ENCODE measurements at places on chromosomes 3 and 15.

GRCh38 chr15:57122080-57122840 is 203.8 kb downstream of the TCF12 start:
- no peak for DNase-seq

- DNase-seq: no peak
Measured at GRCh38 chr3:57951066-57951882, 56.9 kb upstream of the FLNB start.

DNA sequence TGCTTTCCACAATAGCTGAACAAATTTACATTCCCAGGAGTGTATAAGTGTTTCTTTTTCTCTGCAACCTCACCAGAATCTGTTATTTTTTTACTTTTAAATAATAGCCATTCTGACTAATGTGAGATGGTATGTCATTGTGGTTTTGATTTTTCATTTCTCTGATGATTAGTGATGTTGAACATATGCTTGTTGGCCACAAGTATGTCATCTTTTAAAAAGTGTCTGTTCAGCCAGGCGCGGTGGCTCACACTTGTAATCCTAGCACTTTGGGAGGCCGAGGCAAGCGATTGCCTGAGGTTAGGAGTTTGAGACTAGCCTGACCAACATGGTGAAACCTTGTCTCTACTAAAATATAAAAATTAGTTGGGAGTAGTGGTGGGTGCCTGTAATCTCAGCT is 619.3 kb downstream of the SI start:
- DNase-seq: no peak

DNA sequence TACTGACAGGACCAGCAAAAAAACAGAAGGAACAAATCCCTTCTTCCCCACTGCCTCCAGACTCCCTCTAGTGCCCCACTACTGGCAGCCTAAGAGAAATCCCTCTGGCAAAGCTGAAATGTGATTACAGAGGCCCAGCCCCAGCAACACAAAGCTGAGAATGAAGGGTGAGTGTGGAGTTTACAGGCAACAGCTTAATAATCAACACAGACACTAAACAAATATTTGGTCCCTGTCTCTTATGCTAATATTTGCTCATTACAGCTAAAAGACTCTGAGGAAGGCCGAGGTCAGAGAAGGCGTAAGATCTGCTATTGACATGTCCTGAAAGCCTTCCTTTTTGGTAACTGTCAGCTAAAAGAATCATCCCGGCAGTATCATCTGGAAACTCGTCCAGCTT is 308.5 kb upstream of the RASGRP1 start:
- no peak for DNase-seq

- no peak for DNase-seq
Measured at GRCh38 chr3:69844706-69845105, 105.4 kb downstream of the MITF start.

DNA sequence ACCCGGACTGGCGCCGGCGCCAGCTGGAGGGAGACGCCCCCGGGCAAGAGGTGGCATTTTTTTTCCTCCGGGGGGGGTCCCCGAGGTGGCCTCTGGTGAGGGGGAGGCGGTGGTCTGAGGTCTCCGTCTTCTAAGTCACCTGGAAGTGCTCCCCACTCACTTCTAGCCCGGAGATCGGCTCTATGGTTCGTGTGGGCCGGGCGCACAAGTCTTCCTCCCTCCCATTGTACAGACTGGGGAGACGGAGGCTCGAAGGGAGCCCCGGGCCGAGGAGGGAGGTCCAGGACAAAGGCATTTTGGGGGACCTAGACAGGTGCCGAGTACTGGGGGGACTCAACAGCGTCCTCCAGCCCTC is 4.4 kb downstream of the GATA2 start:
- DNase-seq: peak; percentile 63

DNA sequence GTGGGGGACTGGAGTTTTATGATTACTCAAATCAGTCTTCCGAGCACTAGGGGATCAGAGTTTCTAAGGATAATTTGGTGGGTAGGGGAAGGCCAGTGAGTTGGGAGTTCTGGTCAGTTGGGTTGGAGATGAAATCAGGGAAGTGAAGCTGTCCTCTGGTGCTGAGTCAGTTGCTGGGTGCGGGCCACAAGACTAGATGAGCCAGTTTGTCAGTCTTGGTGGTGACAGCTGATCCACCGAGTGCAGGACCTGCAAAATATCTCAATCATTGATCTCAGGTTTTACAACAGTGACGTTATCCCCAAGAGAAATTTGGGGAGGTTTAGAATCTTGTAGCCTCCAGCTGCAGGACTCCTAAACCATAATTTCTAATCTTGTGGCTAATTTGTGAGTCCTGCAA is 249.4 kb downstream of the FAM43A start:
- no peak for DNase-seq

GRCh38 chr15:98689431-98689861 is 41.1 kb downstream of the IGF1R start:
- no peak for DNase-seq

- DNase-seq: no peak
Measured at GRCh38 chr15:78740904-78741274, 70.4 kb downstream of the ADAMTS7 start.

DNA sequence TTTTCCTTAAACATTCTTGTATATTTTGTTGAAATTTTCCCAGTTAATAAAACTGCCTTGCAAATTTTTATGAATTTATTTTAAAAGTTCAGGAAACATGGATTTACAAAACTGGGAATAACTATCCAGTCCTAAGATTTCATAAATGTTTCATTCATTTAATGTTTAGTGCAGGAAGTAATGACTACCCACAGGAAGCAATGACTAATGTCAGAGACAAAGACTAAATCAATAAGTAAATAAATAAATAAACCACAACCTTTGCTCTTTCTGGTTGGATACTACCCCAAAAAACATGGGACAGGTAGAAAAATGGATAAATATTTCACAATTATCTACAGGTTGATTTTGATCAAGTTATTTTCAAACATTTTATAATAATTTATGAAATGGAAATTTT is 48.8 kb upstream of the TMCO5A start:
- no peak for DNase-seq

DNA sequence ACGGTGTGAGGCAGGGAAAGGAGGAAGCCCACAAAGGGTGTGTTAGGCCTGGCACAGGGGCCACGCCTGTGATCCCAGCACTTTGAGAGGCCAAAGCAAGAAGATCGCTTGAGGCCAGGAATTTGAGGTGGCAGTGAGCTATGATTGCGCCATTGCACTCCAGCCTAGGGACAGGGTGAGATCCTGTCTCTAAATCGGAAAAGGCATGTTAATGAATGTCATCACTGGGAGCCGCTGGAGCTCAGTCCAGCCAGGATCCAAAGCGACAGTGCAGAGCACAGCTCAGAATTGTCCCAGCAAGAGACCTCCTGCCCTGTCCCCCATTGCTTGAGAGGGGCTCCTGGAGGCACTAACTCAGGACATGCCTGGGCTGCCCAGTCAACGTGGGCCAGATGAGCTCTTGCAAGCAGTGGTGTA is 15.0 kb upstream of the FBLN2 start:
- DNase-seq: no peak

GRCh38 chr15:88653200-88654064 is 14.6 kb downstream of the ISG20 start:
- DNase-seq: no peak

DNA sequence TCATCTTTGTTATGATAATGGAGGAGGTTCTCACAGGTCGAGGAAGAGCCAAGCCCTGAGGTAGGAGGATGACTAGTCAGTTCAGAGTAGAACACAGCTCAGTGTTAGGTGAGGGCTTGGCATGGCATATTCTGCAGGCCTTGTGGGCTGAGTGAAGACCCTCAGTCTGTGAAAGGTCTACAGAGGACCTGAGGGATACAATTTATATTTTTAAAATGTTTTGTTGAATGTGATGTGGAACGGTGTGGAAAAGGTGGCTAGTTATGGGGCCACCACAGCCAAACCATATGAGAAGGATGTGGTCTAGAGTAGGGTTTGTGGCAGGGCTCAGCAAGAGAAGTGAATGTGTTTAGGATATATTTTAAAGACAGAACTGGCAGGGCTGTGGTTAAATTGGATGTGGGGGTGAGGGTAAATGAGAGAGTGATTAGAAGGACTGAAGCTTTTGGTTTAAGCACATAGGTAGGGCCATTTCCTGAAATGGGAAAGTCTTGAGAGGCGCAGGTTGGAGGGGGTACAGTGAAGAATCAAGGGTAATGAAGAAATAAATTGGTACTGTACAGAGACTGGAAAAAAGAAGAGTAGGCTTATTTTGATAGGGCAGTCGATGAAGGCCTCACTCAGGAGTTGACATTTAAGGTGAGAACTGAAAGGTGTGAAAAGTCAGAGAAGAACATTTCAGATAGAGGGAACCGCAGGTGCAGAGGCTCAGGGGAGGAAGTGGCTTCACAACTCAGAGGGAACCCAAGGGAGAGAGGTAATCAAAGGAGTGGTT is 60.5 kb downstream of the SPTSSB start:
- DNase-seq: no peak

- no peak for DNase-seq
Measured at GRCh38 chr3:36165509-36166290, 214.6 kb upstream of the STAC start.

DNA sequence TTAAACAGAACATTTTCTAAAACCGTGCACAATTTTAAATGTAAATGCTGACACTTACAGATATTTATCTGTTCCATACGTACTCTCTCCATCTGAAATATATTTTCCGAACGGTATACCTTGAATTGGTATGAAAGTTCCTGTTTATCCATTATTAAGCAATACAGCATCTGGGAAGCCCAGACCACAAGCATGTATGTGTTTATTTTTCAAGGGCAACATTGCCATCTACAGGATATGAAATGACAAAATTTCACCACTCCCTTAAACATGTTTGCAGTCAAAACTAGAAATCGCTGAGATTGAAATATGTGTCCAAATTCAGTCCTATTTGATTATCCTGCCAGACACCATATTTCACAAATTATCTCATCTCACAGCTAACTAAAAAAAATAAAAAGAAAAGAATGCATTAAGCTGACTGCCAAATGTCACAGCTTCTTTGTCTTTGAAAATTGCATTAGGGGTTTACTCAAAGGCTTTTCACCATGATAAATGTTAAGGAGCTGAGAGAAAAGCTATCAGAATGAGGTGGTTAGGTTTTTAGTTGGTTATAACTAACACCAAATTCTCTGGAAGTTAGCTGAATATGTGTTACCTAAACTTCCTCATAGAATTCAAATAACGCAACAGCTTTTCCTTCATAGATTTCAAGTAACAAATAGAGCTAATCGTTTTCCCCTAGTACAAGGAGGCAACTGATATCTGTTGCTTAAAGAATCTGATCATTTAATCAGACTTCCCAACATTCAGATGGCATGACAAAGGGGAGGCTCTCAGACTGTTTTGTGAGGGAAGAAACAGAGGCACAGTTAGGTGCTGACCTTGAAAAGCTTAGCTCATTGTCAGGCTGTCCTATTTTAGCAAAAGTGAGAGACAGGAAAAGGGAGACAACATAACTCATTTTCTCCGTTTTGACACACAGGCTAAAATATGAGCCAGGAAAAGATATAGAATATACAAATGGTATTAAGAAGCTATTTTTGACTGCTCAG is 533.1 kb downstream of the TBL1XR1 start:
- DNase-seq: peak; percentile 91

DNA sequence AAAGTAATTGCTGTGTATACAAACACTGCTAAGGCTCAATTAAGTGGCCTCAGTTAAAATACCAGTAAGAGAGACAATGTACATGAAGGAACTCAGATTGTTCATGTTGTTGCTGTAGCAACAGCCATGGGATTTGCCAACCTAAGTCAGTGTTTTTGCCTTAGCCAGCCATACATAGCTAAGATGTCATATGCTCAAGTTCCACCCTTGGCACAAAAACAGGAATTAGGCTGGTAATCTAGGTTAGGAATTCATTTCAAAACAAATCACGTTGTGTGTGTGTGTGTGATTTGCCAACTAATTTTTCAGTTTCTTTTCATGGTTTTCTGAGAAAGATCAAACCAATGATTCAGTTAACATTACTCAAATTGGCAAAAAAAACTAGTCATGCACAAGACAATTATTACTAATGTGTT is 143.7 kb upstream of the KCNMB2 start:
- peak; percentile 42 for DNase-seq

DNA sequence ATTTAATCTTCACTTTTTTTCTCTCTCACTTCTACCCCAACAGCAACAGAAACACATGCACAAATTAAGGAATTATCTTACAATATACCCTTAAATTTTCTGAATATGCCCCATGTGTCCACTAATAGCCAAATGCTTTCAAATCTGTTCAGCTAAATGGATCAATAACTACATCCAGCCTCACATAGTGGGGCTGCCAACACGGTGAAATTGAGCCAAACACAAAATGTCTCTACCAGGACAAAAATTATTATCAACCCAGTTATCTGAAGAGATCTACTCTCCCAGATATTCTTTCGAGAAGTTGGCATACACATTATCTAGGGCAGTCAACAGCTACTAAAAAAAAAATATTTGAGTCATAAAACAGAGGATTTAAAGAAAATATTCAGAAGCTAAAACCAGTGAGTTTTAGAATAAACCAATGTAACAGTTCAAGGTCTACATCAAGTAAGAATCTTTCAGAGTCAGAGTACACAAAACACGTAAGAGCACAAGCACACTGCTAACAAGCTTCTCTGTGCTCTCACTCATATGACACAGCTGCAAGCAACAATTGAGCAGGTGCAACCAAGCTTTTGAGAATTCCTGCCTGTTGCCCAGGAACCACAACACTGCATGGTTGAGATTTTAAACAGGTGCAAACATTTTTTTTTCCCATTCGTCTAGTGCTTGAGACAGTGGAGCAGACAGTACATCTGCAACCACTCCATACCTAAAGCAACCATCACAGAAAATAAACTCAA is 247.7 kb downstream of the ZBTB20 start:
- peak; percentile 97 for DNase-seq

DNA sequence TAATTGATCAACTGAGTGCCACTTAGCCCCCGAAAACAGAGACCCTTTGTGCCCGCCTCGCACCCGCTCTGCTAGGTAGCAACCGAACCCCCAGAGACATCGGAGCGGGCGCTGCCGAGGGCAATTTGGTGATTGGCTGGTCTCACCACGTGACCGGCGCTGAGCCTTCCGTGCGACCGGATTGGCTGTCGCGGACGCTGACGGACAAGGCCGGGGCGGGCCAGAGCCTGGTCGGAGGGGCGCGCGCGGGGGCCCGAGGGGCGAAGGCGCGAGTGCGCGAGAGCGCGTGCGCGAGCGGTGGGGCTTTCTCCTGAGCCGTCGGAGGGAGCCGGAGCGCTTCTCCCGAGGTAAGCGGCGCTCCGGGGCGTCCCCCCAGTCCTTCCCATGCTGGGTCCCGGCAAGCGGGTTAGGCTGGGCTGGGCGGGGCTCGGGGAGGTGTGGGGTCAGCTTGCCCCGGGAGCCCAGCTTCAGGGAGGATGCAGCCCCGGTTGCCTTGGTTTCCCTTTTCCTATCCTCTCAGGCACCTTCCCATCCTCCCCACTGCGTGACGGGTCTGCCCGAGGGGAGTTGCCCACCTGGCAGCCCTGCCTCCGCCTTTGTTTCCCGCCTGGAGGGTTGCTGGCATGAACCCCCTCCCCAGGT is at the start of gene TMEM108:
TSS of gene TMEM108 (plus strand) at position 303 of the 642 bp plus-strand sequence.
- peak; percentile 98 for DNase-seq

DNA sequence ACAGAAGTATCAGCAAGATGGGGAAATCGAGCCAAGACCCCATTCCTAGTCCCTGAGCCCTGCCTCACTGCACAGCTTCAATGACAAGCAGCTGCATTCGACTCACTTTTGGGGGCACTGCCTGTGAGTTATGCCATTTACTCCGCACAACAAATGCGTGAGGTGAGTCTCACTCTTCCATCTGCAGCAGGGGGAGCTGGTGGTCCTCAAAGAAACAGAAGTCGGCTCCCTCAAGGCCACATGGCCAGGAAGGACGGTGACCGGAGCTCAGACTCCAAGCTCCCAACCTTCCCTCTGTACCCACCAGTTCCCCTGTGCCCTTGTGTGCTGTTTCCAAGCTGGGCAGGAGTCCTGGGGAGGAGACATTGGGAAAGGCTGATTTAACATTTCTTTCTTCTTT is 127.7 kb upstream of the IQSEC1 start:
- no peak for DNase-seq

GRCh38 chr3:186035277-186035676 is 73.6 kb downstream of the ETV5 start:
- no peak for DNase-seq
